ENCODE measurements at places on chromosomes 12 and 14. TPM values are rescaled to one million over a fixed set of nuclear protein-coding genes. Genes with fewer than 3 reads are reported as not detected.

The RD3L gene
- not detected for total RNA-seq

The PZP gene
- total RNA-seq, result not detected

The UTP20 gene
- 9.2 TPM for total RNA-seq

The IFI27 gene
- total RNA-seq, result 20.5 TPM

The SMCO3 gene
- total RNA-seq, result not detected

The PLBD1 gene
- total RNA-seq, result 1.1 TPM

The MAPK1IP1L gene
- 12.1 TPM for total RNA-seq

The TSPAN19 gene
- total RNA-seq, result not detected

The GYS2 gene
- total RNA-seq, result 0.26 TPM

The TMEM132D gene
- not detected for total RNA-seq

The LHX5 gene
- 0.26 TPM for total RNA-seq

The PRB2 gene
- total RNA-seq, result not detected

The AREL1 gene
- total RNA-seq, result 19.6 TPM

The IRAK3 gene
- total RNA-seq, result 1.6 TPM

The SUSD6 gene
- total RNA-seq, result 3.9 TPM

The MNAT1 gene
- 40.3 TPM for total RNA-seq

The TMPRSS12 gene
- not detected for total RNA-seq

The CARMIL3 gene
- 0.13 TPM for total RNA-seq

The GRIP1 gene
- 28.0 TPM for total RNA-seq

The LRRIQ1 gene
- under 0.01 TPM for total RNA-seq

The CCDC175 gene
- total RNA-seq, result not detected
